ENCODE measurements at places on chromosomes 4 and X.

GRCh38 chr4:112840061-112840460, 203.1 kb downstream of the LARP7 start:
- DNase-seq = no peak

DNA sequence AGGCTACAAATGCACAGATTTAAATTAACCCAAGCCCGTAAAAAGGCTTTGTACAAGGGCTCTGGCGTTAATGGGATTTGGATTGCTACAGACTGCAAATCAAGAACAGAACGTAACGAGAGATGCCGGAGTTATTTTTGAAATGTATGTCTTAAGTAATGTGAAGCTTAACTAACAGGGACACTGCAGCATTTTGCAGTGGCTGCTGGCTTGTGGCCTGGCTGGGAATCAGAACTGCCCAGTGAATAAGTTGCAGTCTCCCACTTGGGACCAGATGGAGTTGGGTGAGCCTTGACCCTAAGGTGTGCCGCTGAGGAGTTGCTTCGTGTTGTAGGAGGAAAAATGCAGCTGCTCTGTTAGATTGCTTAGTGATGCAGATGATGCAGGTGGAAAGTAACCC, 318.4 kb downstream of the DHX15 start:
- no peak for DNase-seq

- no peak for DNase-seq
Measured at GRCh38 chrX:10051866-10052480, 84.8 kb downstream of the CLDN34 start.

GRCh38 chr4:15504041-15504440, 34.4 kb downstream of the CC2D2A start:
- no peak for DNase-seq

GRCh38 chrX:132092439-132093065, 35.3 kb downstream of the FRMD7 start:
- peak; percentile 44 for DNase-seq

GRCh38 chr4:138555108-138555507, 313.0 kb upstream of the SLC7A11 start:
- no peak for DNase-seq

GRCh38 chrX:145003443-145003842, 243.9 kb upstream of the SPANXN1 start:
- no peak for DNase-seq

DNA sequence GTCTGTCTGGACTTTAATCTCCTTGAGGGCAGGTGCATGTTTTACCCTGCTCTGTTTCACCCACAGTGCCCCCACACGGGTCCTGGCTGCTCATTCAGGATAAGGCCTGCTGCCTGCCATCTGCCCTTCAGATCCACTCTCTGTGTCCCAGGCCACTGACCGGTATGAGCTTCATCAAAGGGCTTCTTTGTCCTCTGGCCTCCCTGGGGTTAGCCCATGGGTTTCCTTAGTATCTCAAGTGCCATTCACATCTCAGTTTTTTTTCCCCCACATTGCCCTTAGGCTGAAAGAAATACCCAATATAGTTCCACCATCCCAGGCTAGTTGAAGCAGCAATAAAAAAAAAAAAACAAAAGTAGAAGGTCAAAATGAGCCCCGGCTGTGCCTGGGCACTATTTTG, 9.3 kb downstream of the CD99L2 start:
- no peak for DNase-seq

- DNase-seq = no peak
Measured at GRCh38 chr4:51842167-51842553, 793 bp upstream of the DCUN1D4 start.

DNA sequence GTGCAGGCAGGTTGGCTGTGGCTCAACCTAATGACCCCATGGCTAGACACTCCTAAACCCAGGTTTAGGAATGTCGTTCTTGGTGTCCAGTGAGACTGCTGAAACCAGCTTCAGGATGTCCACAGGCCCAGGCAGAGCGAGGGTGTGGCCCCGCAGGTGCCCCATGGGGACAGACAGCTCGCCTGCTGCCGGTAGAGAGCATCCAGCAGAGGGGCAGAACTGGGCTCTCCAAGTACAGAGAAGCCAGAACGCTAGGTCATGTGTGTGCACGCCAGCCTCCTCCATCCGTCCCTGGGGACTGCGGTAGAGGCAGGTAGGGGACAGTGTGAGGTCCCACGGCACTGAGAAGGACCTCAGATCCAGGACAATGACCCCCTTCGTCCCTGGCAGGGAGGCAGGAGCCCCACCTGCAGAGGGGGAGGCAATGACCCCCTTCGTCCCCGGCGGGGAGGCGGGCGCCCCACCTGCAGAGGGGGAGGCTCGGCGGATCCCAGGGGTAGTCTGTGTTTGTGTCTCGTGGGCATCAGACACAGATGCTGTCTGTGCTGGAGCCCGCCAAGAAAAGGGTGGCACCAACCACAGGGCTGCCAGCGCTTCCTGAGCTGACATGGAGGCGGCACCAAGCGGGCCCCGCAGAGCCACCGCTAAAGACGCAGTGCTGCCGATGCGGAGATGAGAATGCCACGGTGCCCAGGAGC, 118.4 kb downstream of the FAM53A start:
- no peak for DNase-seq

- no peak for DNase-seq
Measured at GRCh38 chr4:92629302-92629701, 325.5 kb downstream of the GRID2 start.

- no peak for DNase-seq
Measured at GRCh38 chr4:7524843-7525242, 90.1 kb upstream of the PSAPL1 start.

DNA sequence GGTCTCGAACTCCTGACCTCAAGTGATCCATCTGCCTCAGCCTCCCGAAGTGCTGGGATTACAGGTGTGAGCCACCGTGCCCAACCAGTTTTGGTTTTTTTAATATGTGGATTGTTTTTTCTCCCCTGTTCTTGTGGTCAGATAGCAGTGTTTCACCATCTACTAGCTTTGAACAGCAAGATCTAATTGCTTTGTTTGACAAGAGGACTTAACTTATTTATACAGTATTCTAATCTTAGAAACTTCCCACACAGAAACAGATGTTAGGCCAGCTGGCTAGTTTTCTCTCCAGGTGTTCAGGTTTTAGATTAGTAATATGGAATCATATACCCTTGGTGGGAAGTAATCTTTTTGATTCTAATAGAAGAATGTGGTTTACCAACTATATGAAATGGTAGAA, 12.9 kb downstream of the ING2 start:
- no peak for DNase-seq

- DNase-seq = no peak
Measured at GRCh38 chr4:41753942-41754341, 5.4 kb upstream of the PHOX2B start.

- peak; percentile 5 for DNase-seq
Measured at GRCh38 chrX:150363561-150364346, 637 bp downstream of the MAMLD1 start.

GRCh38 chr4:56674984-56675383, 6.1 kb downstream of the HOPX start:
- no peak for DNase-seq

GRCh38 chr4:128161138-128161537, 100.0 kb downstream of the LARP1B start:
- no peak for DNase-seq
